ENCODE measurements at places on chromosomes 3 and 15.

DNA sequence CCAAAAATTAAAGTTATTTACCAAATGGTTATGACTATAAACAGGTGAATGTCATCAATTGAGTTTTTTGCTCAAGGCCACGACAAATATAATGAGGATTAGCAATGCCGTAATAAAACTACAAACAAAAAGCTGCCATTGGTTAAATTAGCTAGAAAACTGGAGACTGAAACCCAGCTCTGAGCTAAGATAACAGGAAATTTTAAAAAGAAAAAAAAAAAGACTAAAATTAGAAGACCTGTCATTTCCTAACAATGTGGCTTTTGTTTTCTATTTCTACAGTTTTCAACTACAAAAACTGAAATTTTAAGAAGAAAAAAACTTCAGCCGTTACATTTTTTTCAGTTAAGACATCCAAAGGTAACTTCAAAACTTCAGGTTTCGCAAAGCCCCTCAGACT is 9.7 kb downstream of the SLC12A6 start:
- peaks cover 12% of the 10 kb centered on the region for H3K36me3 ChIP-seq
- DNase-seq = no peak
- no peaks in the 10 kb centered on the region for H3K27me3 ChIP-seq
- H3K4me1 ChIP-seq = peaks cover 56% of the 10 kb centered on the region
- peak overlapping the region; percentile 76 for H3K27ac ChIP-seq
- H3K4me3 ChIP-seq = peak overlapping the region; percentile 6

GRCh38 chr15:101207867-101208288 is 44.0 kb downstream of the CHSY1 start:
- peaks cover 35% of the 10 kb centered on the region for H3K36me3 ChIP-seq
- no peak for DNase-seq
- peaks cover 81% of the 10 kb centered on the region for H3K4me1 ChIP-seq
- H3K27me3 ChIP-seq = no peaks in the 10 kb centered on the region
- H3K27ac ChIP-seq = peak overlapping the region; percentile 2
- no peak overlapping the region for H3K4me3 ChIP-seq

DNA sequence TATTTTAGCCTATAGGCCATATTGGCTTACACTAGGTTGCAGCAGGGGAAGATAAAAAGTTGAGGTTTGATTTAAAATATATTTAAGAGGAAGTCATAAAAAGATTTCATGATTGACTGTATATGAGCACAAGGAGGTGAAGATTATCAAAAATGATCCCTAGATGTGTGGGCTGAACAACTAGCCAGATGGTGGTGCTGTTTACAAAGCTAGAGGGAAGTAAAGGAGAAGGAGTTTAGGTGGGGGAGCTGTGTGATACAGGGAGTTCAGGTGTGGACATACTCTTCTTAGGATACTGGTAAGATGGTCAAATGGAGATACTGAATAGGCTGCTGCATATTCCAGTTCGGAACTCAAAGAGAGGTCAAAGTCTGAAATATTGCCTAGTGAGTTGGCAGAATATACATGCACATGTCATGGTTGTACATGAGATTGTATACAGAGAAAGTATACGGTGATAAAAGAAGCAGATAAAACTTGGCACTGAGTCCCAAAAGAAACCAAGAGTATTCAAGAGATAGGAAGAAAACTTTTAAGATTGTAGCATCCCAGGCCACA is 727.8 kb downstream of the NLGN1 start:
- H3K4me3 ChIP-seq = no peak overlapping the region
- H3K27me3 ChIP-seq = no peaks in the 10 kb centered on the region
- no peaks in the 10 kb centered on the region for H3K36me3 ChIP-seq

- H3K36me3 ChIP-seq = no peaks in the 10 kb centered on the region
- H3K27me3 ChIP-seq = peaks cover 11% of the 10 kb centered on the region
- H3K4me3 ChIP-seq = no peak overlapping the region
- H3K4me1 ChIP-seq = no peaks in the 10 kb centered on the region
Observed at GRCh38 chr3:171007316-171007715, 19.2 kb downstream of the SLC2A2 start.

- no peak for DNase-seq
- no peaks in the 10 kb centered on the region for H3K27me3 ChIP-seq
- no peak overlapping the region for H3K27ac ChIP-seq
- no peaks in the 10 kb centered on the region for H3K36me3 ChIP-seq
Observed at GRCh38 chr3:70393881-70394612, 81.6 kb upstream of the MDFIC2 start.

DNA sequence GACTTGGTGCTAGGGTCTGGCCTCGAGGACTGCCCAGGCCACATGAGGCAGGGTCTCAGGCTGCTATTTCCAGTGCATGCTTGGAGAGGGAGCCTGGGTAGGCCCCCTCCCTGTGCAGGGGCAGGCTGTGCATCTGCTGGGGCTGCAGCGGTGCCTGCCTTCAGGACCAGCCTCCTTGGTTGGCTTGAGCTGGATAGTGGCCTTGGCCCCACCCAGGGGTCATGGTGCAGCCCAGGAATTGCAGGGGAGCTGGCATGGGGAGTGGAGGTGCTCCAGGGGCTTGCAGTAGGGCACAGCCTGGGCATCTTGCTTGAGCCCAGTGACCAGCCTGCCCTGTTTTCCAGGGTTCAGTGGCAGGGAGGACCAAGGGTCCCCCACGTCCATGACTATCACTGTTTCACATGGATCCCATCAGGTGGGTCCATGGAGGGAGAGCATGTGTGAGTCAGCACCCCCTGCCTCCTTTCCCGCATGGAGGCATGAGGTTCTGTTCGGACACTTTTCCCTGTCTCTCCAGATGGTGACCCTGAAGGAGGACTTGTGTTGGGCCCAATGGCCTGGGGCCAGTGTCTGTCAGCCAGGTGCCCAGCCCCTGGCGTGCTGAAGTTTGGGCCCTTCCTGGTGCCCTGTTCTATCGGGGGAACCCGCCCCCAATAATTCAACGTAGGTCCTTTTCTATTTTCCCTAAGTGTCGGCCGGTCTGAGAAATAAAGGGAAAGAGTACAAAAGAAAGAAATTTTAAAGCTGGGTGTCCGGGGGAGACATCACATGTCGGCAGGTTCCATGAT is 218.6 kb downstream of the SNRPN start:
- no peak overlapping the region for H3K4me3 ChIP-seq
- no peaks in the 10 kb centered on the region for H3K27me3 ChIP-seq
- H3K4me1 ChIP-seq = no peaks in the 10 kb centered on the region
- H3K36me3 ChIP-seq = no peaks in the 10 kb centered on the region

- H3K27me3 ChIP-seq = peaks cover 11% of the 10 kb centered on the region
- DNase-seq = peak; percentile 47
- no peak overlapping the region for H3K4me3 ChIP-seq
- peaks cover 15% of the 10 kb centered on the region for H3K4me1 ChIP-seq
- no peaks in the 10 kb centered on the region for H3K36me3 ChIP-seq
- H3K27ac ChIP-seq = no peak overlapping the region
Observed at GRCh38 chr15:78988361-78988911, 43.6 kb upstream of the CTSH start.

Measured in activated CD4-positive, alpha-beta memory T cell treated with anti-CD3 and anti-CD28 coated beads, Interleukin-2, amount 10 ng/mL, durations not matched to agents 7 days and 5 days (primary cell).